Osteoblast (primary cell): ENCODE measurements at places on chromosomes 12 and 14. TPM values are rescaled to one million over a fixed set of nuclear protein-coding genes. Genes with fewer than 3 reads are reported as not detected.

- H3K4me3 ChIP-seq, result no peak overlapping the region
- H3K27me3 ChIP-seq, result no peaks in the 10 kb centered on the region
- H3K4me1 ChIP-seq, result no peaks in the 10 kb centered on the region
- no peak overlapping the region for H3K27ac ChIP-seq
- H3K36me3 ChIP-seq, result no peaks in the 10 kb centered on the region
These were observed 12.2 kb upstream of the RHOJ start for GRCh38 chr14:63192085-63192484.

DNA sequence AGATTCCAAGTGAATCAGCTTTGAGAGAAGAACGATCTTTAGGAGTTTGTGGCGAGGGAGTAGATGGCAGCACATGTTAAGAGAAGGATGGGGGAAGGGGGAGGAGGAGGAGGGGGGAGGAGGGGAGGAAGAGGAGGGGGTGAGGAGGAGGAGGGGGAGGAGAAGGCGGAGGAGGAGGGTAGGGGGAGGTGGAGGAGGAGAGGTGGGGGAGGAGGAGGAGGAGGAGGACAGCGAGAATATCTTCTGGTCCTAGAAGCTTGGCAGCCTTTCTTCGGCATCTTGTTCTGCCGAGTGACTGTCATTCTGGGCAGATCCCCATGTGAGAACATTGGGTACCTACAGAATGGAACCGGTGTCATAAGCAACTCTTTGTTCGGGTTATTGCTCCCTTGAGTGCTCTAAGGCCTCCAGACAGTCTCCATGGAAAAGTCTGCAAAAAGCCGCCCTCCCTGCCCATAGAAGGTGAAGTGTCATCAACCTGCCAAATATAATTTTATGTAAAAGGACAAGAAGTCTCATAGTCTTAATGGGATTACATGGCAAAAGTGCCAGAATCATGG is 6.9 kb downstream of the RFC5 start:
- H3K27ac ChIP-seq, result no peak overlapping the region
- H3K4me1 ChIP-seq, result no peaks in the 10 kb centered on the region
- no peaks in the 10 kb centered on the region for H3K27me3 ChIP-seq
- no peak for DNase-seq
- peaks cover 38% of the 10 kb centered on the region for H3K36me3 ChIP-seq

DNA sequence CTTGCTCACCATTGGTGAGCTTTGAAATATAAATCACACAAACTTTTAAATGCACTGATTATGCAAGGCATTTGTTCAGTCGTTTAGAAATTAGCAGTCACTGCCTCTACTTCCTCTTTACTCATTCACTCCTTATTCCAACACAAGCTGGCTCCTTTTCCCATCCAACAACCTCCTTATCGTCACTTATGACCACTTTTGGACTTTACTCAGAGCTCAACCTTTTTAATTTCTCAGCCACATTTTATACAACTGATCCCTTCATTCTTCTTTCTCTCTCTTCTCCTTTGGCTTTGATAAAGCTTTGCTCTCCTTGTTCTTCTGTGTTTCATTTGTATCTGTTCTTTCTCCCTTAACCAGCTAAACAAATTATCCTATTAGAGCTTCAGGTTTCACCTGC is 126.4 kb upstream of the PLEKHA5 start:
- no peaks in the 10 kb centered on the region for H3K27me3 ChIP-seq
- H3K27ac ChIP-seq, result no peak overlapping the region
- DNase-seq, result no peak
- H3K4me1 ChIP-seq, result peaks cover 11% of the 10 kb centered on the region

- no peak for DNase-seq
- no peak overlapping the region for H3K4me3 ChIP-seq
- no peaks in the 10 kb centered on the region for H3K4me1 ChIP-seq
- H3K27ac ChIP-seq, result no peak overlapping the region
These were observed 210.4 kb downstream of the EXOC5 start for GRCh38 chr14:57058319-57058718.

MYO1A gene
- total RNA-seq, result under 0.01 TPM in 1 of 2 replicates, not detected in the other

NUAK1 gene
- total RNA-seq, result 17.1 and 21.7 TPM in 2 replicates

ACOT6 gene
- total RNA-seq, result not detected in 2 replicates

EMC9 gene
- 6.9 and 9.1 TPM in 2 replicates for total RNA-seq

NPFF gene
- not detected in 2 replicates for total RNA-seq
